ENCODE measurements at places on chromosomes 1 and 21.

- no peak for DNase-seq
These were observed 32.7 kb downstream of the XCL1 start for GRCh38 chr1:168608796-168609715.

DNA sequence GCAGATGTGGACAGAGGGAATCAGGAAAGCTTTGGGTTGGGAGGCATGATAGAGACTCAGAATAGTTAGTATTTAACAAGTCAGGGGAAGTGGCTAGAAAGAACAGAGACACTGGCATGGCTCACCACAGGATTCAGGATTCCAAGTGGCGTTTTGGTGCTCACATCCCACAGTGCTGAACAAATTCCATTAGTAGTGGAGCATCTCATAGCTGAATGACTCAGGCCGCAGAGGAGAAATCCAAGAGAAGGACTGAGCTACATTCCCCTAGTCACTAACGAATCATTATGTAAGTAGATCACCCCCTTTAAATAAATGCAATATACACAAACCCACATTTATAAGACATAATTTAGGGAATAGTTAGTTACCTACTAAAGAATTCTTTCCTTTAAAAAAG is 5.0 kb upstream of the KCNJ9 start:
- DNase-seq = no peak

GRCh38 chr1:109876617-109877316 is 33.9 kb upstream of the CSF1 start:
- no peak for DNase-seq

DNA sequence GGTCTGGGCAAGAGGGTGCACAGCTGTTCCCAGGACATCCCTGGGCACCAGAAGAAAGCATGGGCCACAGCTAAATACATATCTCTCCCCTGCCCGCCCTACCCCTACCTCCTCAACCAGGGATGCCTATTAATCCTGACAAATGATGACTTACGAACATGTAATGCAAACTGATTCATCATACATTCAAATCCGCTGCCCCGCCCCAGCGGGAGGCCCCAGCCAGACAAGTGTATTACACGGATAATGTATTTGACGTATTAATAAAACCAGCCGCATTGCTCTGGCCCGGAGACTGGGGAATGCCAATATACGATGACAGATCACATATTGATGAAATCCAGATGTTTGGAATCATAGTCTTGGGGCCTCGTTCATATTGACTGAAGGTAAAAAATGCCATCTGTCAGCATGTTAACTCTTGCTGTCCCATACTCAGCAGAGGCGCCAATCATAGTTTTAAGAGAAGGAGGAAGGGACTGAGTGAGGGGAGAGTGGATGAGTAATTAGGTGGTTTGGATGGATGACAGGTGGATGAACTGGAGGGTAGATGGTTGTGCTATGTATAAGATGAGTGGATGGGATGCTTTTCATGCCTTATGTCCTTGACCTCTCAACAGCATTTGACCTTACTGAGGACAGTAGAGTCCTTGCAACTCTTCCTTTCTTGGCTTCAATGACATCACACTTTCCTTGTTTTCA is 68.2 kb downstream of the TMEM53 start:
- DNase-seq = no peak

- no peak for DNase-seq
These were observed 1.2 kb downstream of the S100A3 start for GRCh38 chr1:153547560-153548551.

GRCh38 chr21:42237577-42237976 is 18.6 kb downstream of the ABCG1 start:
- DNase-seq = no peak
